CD4-positive, alpha-beta T cell treated with Interleukin-12 subunit alpha and Interleukin-12 subunit beta, for 1 hour (primary cell): ENCODE measurements at places on chromosomes 1 and 21.

- no peak for DNase-seq
These were observed 38.0 kb downstream of the GPR161 start for GRCh38 chr1:168098534-168099320.

DNA sequence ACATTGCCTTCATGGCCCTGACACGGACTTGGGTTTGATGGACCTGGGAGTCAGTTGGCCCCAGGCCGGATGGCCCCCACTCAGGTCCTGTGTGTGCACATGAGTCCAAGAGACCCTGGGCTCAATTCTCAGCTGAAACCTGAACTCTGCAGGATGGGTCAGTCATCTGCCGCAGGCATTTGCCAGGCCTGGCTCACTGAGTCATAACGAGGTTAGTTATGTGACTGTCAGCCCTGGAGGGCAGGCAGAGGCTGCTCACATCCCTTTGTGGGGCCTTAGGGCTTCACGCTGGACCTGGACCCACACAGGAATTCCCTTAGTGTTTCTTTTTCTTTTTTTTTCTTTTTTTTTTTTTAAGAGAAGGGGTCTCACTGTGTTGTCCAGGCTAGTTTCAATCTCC is 46.5 kb downstream of the PSMG1 start:
- DNase-seq = no peak

GRCh38 chr1:64396817-64397216 is 73.1 kb upstream of the CACHD1 start:
- no peak for DNase-seq

- no peak for DNase-seq
These were observed 53.3 kb upstream of the FAM89A start for GRCh38 chr1:231093156-231093922.

- no peak for DNase-seq
These were observed 213.1 kb downstream of the PCP4 start for GRCh38 chr21:40080385-40080784.

GRCh38 chr1:108038653-108039236 is 73.8 kb upstream of the VAV3 start:
- no peak for DNase-seq

- DNase-seq = no peak
These were observed 66.3 kb downstream of the CACHD1 start for GRCh38 chr1:64535938-64536835.

- no peak for DNase-seq
These were observed 12.5 kb upstream of the OLFML2B start for GRCh38 chr1:162036163-162036562.

GRCh38 chr1:45785583-45785982 is 17.8 kb upstream of the MAST2 start:
- peak; percentile 58 for DNase-seq

DNA sequence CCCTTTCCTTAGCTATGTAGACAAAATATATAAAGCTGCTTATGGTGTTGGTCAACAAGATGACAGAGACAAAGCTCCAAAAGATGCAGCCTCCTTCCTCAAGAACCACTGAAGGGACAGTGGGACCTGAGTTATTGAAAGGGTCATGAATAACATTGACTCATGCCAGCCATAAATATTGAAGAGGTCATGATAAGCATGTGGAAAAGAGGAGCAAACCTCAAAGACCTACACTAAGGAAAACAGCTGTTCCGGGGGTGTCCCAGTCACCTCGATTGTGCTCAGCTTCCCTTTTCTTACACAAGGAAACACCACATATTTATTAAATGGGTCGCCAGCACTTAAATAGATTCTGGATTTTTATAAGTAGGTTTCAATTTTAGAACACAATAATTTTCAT is 112.9 kb downstream of the PTPRC start:
- DNase-seq = no peak

DNA sequence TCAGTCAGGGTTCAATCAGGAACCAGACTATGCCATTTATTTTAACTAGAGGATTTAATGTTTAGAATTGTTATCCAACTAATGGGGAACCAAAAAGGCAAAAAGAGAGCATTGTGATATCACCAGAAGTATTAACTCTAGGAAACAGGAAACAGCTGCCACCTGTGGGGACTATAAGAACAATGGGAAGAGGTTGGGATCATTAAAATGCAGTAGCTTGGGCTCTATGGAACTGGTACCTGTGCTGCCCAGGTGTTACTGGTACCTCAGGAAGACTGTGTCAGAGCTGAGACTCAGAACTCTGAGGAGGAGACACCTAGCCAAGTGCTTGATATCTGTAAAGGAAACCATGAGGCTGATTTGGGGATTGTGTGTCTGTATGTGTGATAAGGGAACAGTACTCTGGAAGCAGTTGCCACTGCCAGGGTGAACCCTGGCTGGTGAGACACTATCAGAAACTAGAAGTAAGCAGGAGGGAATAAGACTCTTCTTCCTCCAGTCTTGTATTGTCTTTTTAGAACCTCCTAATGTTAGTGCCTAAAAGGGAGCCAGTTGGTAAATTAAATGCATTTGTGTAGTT is 49.4 kb downstream of the MAN1A2 start:
- DNase-seq = no peak

- DNase-seq = no peak
These were observed 30.8 kb downstream of the USP48 start for GRCh38 chr1:21752186-21752585.

- no peak for DNase-seq
These were observed 18.1 kb upstream of the EPS8L3 start for GRCh38 chr1:109781806-109782205.

- DNase-seq = no peak
These were observed 171.0 kb downstream of the EIF4G3 start for GRCh38 chr1:21005466-21006239.

- no peak for DNase-seq
These were observed 60.2 kb downstream of the NDUFS5 start for GRCh38 chr1:39086386-39086785.

DNA sequence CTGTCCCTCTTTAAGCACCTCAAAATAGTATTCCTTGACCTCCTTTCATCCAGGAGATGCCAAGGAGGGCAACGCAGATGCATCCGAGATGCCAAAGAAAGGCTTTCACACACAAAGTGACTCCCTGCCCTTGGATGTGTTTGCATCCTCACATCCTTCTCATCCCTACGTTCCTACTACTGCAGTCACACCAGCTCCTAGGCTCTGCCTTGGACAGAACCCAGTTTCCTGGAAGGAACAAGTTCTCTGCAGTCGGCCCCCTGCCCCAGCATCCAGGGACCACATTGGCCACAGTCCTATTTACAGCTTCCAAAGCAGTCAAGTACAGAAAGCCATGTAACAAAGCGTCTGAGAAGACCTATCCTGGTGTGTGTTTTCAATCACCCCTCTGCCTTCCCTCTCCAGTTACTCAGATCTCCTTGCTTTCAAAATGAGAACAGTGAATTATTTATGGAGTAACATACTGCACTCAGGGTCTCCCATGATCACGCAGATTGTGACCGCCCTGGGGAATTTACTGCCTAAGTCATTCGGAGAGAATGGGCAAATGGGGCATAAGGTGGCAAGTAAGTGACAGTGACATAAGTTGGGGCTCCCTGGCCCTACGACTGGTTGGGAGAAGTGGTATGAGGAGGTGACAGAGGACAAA is 21.8 kb upstream of the SRP9 start:
- no peak for DNase-seq

GRCh38 chr1:20702416-20702815 is 15.4 kb downstream of the KIF17 start:
- no peak for DNase-seq

DNA sequence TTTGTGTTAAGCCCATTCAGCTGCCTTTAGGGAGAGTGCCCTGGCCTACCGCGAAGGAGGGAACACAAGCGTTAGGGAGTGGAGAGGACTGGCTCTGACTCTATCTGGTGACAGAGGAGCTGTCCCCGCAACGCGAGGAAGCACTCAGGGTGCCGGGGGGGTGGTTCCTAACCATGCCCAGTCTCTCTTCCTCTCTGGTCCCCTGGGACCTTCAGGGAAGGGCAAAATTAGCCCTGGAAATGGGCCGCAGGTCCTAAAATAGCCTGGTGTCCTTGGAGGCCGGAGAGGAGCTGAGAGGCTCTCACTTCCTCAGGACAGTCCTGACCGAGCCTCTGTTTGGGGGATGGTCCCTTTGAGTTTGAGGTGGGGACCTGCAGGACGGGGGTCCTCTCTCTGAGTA is 5.8 kb downstream of the SLC45A1 start:
- DNase-seq = no peak

GRCh38 chr1:147636314-147636713 is 34.0 kb downstream of the ACP6 start:
- DNase-seq = no peak

DNA sequence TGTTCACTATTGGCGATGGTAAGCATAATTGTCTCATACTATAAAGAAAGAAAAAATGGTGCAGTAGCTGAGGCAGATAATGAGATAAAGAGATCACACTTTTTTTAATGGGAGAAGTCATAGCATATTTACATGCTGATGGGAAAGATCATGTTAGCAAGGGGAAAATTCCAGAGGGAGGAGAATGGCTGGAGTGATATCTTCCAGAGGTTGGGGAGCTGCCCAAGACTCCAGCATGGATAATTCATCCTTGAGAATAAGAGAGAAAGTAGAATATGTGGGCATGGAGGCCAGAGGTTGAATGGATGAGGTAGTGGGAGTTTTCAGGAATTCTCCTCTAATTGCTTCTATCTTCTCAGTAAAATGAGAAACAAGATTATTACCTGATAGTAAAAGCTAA is 45.8 kb upstream of the RGS1 start:
- DNase-seq = no peak

- DNase-seq = no peak
These were observed 48.1 kb upstream of the DAB1 start for GRCh38 chr1:57471995-57472394.

GRCh38 chr1:232940262-232940661 is 10.1 kb upstream of the NTPCR start:
- DNase-seq = no peak

- DNase-seq = no peak
These were observed 38.7 kb downstream of the ETNK2 start for GRCh38 chr1:204112876-204113730.

GRCh38 chr21:35202431-35202830 is 153.3 kb upstream of the RUNX1 start:
- DNase-seq = no peak

- DNase-seq = no peak
These were observed 3.0 kb upstream of the S100A9 start for GRCh38 chr1:153354515-153355193.

DNA sequence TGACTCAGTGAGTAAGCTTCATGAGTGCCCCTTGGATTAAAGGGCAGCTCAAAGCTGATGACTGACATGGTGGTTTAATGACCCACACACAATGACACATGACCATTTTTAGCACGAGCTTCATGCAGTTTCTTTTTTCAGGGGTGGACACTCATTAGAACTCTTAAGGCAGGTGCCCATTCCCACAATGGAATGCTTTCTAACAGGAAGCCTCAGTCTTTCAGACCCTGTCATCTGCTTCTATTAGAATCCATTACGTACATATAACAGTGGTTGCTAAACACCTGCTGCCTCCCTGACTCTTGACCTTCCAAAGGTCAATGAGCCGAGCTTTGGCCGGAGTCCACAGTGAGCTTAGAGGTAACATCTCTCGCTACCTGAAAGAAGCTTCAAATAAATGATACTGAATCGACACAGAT is 27.4 kb downstream of the AKNAD1 start:
- DNase-seq = no peak

DNA sequence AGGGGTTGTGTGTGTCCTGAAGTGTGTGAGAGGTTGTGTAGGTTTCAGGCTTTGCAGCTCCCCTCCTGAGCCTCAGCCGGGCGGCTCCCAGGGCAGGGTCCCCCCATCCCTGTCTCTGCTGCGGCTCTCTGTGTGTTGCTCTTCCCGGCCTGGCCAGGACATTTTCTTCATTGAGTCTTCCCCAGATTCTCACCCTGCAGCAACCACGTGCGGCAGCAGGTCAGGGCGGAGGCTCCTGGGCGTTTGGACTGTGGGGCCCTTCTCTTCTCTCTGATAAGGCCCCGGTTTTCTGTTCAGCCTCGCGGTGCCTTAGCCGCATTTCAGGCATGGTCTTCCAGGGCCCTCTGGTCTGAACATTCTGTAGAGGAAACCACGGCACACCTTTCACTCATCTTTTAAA is 1.8 kb upstream of the TCP10L start:
- DNase-seq = no peak

- DNase-seq = no peak
These were observed 22.6 kb downstream of the IFNGR2 start for GRCh38 chr21:33425825-33426224.

DNA sequence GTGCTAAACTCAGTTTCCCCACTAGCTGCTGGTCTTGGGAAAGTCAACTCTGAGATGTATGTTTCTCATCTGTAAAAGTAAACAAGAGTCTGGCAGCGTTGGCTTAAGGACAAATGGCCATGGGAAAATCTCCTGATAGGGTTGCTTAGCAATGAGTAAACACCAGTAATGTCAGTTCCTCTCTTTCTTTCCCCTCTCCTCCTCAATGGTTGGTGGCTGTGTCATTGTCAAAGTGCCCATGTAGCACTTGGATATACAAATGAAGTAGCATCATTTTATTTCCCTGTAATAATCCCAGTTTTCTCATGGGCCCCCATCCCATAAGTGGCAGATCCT is 2.2 kb upstream of the FYB2 start:
- DNase-seq = no peak

DNA sequence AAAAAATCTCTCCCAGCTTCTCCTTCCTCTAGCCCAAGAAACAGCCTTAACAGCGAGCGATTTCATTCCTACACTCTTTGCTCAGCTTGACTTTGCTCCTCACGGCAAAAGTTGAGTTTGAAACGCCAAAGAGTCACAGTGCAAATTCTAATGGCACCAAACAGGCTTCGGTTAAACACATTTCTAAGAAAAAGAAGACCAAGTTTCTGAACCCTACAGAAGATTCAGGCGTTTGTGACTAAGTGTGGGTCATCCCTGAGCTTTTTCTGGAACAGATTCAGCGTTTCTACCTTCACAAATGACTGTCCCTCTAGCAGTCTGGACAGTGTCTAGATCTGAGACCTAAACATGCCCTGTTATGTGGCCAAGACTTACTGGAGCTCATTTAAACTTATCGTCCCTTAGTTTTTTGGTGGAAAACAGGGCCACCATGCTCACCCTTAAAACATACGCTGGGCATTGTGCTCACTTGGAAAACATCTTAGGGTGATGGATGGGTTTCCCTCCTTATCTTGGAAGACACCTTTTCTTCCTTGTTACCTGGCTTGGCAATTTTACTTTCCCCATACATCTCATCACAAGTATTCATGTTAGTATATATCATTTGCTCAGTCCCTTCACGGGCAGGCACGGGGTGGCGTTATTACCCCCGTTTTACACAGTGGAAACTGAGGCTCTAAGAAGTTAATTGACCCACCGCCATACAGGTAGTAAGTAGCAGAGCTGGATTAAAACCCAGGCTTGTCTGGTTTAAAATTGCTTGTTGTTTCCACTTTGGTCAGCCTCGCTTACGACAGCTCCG is 1.0 kb downstream of the C1orf198 start:
- no peak for DNase-seq

DNA sequence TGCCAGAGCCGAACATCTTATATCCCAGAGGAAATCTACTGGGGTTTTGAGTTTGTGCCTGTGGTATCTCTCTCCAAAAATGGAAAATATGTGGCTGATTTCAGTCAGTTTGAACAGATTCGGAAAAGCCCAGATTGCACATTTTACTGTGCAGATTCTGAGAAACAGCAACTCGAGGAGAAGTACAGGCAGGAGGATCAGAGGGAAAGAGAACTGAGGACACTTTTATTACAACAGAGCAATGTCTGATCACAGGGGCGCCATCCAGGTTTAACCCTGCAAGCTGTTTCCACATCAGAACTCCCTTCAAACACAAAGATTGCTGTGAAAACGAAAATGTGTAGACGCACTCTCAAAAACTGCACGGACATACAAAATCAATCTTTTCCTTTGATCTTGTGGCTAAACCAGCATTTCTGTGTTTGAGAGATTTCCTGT is 43.4 kb downstream of the KCNJ15 start:
- no peak for DNase-seq

- no peak for DNase-seq
These were observed 67.7 kb upstream of the RAB4A start for GRCh38 chr1:229203030-229203751.
